ENCODE measurements at places on chromosomes 6 and 20.

DNA sequence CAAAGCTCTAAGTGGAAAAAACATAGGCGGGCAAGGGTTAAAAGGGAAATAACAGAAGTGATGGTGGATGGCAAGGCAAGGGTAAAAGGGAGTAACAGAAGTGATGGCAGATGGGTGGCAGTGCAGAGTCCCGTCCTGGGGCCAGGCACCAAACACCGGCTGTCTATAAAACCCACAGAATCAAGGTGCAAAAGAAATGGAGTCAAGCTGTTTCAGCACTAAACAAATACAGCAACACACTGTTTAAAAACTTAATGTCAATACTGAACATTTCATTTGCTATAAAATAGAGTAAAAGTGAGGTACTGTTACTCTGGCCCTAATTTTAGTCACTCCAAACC is 87.6 kb downstream of the MAN1A1 start:
- DNase-seq, result no peak
- no peaks in the 10 kb centered on the region for H3K27me3 ChIP-seq
- no peak overlapping the region for H3K27ac ChIP-seq
- no peaks in the 10 kb centered on the region for H3K4me1 ChIP-seq
- H3K36me3 ChIP-seq, result no peaks in the 10 kb centered on the region
- H3K4me3 ChIP-seq, result no peak overlapping the region

DNA sequence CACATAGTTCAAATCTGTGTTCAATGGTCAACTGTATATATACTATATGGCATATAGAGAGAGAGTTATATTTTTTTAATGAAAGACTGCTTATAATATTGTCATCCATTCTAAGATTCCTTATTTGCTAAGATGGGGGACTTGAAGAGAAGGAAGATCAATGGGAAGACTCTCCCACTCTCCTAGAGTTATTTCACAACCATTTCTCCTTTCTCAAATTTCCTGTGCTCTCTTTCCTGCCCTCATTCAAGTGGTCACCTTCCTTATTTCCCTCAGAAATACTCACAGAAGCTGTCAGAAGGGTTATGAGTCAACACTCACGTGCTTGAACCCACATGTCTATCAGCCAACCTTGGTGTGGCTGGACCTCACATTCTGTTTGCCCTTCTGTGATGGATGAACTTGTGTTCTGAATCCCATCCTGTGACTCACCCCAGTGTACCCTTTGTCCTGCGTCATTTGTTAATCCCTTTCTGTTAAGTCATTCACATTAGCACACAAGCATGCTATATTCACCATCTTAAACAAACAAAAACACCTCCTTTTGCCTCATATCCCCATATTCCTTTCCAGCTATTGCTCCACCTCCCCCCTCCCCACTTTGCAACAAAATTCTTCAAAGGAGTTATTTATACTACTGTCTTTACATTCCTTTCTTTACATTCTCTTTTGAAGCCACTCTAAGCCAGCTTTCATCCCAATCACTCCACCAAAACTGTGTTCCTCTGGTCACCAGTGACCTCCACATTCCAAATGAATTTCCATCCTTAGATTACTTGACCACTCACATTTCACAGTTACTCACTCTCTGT is 279.3 kb upstream of the TCF21 start:
- no peaks in the 10 kb centered on the region for H3K27me3 ChIP-seq
- no peaks in the 10 kb centered on the region for H3K36me3 ChIP-seq
- DNase-seq, result no peak
- H3K4me3 ChIP-seq, result no peak overlapping the region

- no peak overlapping the region for H3K4me3 ChIP-seq
- DNase-seq, result no peak
- no peaks in the 10 kb centered on the region for H3K36me3 ChIP-seq
- no peaks in the 10 kb centered on the region for H3K4me1 ChIP-seq
Observed at GRCh38 chr6:64590965-64591675, 955.5 kb downstream of the PHF3 start.

DNA sequence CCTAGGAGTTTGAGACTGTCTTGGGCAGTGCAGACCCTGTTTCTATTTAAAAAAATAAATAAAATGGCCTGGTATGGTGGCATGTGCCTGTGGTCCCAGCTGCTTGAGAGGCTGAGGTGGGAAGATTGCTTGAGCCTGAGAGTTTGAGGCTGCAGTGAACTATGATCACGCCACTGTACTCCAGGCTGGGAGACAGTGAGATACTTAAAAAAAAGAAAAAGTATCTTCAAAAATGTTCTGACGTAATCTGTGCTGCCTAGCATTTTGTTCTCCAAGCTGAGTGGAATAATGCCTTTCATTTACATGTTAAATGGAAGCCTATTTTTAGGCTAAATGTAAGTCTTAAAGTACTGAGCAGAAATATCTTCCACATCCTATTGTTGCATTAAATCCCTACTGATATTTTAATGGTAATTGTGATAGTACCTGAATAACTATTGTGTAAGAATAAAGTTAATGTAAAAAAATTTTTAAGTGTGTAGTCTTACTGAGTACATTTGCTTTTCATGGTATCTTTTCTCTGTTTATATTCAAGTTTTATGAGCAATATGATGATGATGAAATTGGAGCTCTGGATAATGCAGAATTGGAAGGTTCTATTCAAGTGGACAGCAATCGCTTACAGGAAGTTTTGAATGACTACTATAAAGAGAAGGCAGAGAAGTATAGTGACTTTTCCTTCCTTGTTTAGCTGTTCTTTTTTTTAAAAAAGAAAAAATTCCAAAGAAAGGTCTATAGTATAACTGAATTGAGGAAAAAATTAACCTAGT is 4.2 kb upstream of the ZC2HC1B start:
- DNase-seq, result no peak
- no peaks in the 10 kb centered on the region for H3K36me3 ChIP-seq
- no peak overlapping the region for H3K4me3 ChIP-seq

DNA sequence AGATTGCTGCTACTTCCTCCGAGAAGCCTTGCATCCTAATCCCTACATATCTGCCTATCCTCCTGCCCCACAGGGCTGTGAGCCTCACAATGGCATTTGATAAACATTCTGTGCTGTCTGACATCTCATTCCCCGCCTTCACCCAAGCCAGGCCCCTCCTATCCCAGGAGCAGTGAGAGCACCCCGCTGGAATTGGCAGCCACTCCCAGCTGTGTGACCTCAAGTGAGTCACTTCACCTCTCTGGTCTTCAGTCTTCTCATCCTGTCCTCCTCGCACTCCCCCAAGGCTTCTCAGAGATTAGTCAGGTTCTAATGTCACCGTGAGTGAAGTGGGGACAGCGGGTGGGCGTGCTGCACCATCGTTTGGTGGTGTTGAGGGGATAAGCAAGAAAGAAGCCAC is 81.7 kb downstream of the CDH22 start:
- no peak overlapping the region for H3K4me3 ChIP-seq
- H3K27me3 ChIP-seq, result no peaks in the 10 kb centered on the region
- no peak overlapping the region for H3K27ac ChIP-seq
- H3K36me3 ChIP-seq, result no peaks in the 10 kb centered on the region
- H3K4me1 ChIP-seq, result no peaks in the 10 kb centered on the region

GRCh38 chr6:161110028-161110779 is 118.6 kb downstream of the MAP3K4 start:
- no peak for DNase-seq
- H3K4me3 ChIP-seq, result no peak overlapping the region
- no peak overlapping the region for H3K27ac ChIP-seq

- DNase-seq, result no peak
- H3K27me3 ChIP-seq, result no peaks in the 10 kb centered on the region
- no peak overlapping the region for H3K27ac ChIP-seq
- no peaks in the 10 kb centered on the region for H3K4me1 ChIP-seq
- H3K36me3 ChIP-seq, result no peaks in the 10 kb centered on the region
Observed at GRCh38 chr6:41055149-41055548, 2.1 kb downstream of the APOBEC2 start.
